ENCODE measurements at places on chromosomes 16 and 17. TPM values are rescaled to one million over a fixed set of nuclear protein-coding genes. Genes with fewer than 3 reads are reported as not detected.

- DNase-seq: peak; percentile 24
Measured at GRCh38 chr17:46020023-46020761, 21.1 kb downstream of the STH start.

Gene C17orf100
- 1.6 TPM for total RNA-seq

- no peak for DNase-seq
Measured at GRCh38 chr16:53836680-53837079, 132.7 kb downstream of the FTO start.

GRCh38 chr16:1990351-1991134, 773 bp downstream of the SYNGR3 start:
- peak; percentile 58 for DNase-seq

GRCh38 chr17:34458266-34458665, 95.2 kb upstream of the CCL1 start:
- no peak for DNase-seq

GRCh38 chr17:40338058-40338457, 26.5 kb downstream of the GJD3 start:
- DNase-seq: no peak

- peak; percentile 42 for DNase-seq
Measured at GRCh38 chr17:29588562-29589411, 661 bp downstream of the GIT1 start.

GRCh38 chr16:52976539-52977167, 76.0 kb downstream of the CHD9NB start:
- no peak for DNase-seq

DNA sequence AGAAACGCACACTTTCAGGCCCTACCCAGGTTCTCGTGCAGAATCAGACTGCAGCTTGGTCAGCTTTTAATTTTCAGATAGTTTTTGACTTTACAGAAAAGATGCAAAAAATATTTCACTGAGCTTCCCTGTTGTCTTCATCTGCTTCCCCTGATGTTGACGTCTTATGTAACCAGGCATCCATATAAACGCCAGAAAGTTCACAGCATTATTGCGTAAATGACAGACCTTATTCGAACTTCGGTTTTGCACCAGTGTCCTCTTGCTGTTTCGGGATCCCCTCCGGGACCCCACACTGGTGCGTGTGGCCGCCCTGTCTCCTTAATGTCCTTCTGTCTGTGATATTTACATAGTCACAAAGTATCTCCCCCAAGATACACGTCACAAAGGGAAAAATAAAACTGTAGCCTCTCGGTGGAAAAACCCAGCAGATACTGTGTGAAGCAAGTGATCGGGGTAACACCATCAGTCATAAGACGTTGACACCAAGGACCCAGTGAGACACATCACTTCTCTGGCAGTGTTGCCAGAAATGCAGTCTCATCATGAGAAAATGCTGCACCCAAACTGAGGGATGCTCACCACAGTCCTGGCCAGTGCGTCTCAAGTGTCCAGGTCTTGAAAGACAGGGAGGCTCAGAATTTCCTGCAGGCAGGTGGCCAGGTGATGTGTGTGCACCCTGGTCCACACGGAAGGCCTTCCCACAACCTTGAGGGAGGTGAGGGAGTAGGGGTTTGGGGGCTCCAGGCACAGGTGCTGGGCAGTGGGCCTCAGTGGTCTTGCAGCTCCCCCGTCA, 4.3 kb downstream of the BANP start:
- DNase-seq: no peak

- DNase-seq: no peak
Measured at GRCh38 chr16:19130852-19131824, 17.4 kb downstream of the ITPRIPL2 start.

Gene GFER
- total RNA-seq: 46.2 TPM

Gene CPNE7
- total RNA-seq: 35.2 TPM

- DNase-seq: no peak
Measured at GRCh38 chr17:78396441-78397337, 18.2 kb downstream of the PGS1 start.

Gene GAS2L2
- not detected for total RNA-seq

DNA sequence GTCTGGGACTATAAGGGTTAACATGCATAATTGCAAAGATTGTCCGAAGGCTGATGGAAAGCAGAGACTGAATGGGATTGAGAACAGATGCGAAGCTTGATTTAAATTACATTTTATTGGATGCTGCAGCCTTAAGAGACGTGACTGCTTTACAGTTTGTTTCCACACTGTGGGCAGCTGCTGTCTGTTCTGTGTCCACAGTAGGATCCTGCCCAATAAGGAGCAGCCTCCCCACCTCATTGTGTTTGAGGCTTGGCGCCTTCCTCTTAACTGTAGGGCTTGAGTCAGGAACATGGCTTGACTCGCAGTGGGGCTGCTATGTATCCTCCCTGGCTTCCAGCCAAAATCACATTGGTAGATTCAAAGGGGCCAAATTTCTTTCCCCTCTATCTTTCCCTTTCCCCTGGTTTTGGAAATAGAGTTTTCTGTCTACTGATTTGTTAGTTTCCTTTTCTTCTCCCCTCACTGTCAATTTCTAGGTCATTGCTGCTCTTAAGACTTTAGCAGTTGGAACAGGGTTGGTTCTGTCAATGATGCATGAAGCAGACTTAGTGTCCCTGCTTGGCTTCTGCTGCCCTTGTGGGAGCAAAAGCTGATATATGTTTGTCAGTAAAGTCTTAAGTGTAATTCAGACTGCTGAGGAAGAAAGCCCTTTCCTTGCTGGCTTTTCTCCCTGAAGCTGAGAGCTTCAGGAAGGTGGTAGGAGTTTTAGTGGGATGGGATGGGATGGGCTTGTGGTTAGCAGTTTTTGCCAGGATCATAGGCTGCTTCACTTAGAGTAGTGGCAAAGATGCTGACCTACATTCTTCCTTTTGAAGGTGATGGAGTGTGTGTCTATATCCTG, 5.0 kb upstream of the RARA start:
- no peak for DNase-seq

Gene DOC2A
- total RNA-seq: 2.0 TPM

Gene ADAMTS18
- total RNA-seq: 0.05 TPM

- no peak for DNase-seq
Measured at GRCh38 chr16:47310792-47311211, 150.1 kb downstream of the ITFG1 start.

Gene PRSS33
- not detected for total RNA-seq

DNA sequence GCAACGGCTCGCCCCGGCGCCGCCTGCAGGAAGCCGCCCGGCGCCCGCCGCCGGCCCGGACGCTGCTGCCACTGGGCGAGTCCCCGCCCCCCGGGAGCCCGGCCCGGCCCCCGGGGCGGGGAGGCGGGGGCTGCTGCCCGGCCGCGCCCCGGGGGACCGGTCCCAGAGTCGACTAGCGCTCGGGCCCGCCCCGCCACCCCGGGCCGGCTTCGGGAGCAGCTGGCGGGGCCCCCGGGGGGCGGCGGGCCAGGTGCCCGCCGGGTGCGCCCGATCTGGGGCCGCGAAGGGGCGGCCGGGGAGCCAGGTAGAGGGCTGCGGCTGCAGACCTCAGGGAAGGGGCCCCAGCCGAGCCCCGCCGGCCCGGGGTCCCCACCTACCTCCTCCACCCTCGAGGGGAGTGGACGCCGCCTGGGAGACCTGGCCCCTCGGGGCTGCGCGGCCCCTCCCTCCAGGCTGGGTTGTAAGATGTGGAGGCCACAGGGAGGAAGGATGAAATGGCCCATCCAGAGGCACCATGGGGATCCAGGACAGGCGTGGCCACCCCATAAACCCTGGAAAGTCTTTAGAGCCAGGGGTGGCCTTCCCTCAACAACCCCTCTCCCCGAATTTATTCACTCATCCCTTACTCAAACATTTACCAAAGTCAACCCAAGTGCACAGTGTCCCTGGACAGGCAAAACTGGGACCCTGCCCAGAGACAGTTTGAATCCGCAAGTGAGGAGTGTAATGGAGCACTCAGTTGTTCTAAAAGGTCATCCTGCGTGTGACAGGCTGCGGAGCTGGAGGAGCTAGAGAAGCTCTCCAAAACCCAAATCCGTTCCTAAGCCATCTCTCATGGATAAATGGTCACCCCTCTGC, at the start of gene CDYL2:
TSS of gene CDYL2 (minus strand) at position 73 of the 858 bp plus-strand sequence. CDS start 425 bp downstream, outside the sequence.
- peak; percentile 69 for DNase-seq

DNA sequence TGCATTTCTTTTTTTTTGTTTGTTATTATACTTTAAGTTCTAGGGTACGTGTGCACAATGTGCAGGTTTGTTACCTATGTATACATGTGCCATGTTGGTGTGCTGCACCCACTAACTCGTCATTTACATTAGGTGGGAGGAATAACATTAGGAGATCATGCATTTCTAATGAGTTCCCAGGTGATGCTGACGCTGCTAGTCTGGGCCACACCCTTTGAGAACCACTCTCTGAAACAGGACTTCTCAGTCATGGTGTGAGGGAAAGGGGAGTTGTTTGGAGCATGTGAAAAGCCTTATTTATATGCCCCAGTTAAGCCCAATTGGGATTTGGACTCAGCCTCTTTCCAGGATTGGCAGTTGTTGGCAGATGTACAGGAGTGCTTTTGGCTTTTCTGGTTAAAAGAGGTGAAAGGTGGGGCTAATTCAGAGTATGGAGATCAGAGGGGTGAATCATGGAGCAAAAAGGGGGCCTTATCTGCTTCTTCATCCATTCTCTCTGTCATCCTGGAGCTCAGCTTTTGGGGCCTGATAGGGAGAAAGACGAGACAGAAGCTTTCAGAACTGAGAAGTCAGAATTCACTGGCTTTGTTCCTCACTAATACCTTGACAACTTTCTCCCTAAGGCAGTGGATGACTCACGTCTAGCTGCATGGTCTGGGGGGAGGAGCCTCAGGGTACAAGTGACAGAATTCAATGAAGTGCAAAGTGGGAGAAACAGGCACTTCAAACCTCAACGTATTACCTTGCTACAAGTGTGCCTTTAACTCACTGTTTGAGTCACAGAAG, 180.0 kb upstream of the CACNG3 start:
- DNase-seq: no peak

Gene SRL
- total RNA-seq: not detected

- no peak for DNase-seq
Measured at GRCh38 chr16:10936272-10936984, 5.8 kb downstream of the DEXI start.
